ENCODE measurements at places on chromosomes 16 and 17.
A peak's percentile ranks its signal among the peaks of the same experiment; 100 is the strongest.

DNA sequence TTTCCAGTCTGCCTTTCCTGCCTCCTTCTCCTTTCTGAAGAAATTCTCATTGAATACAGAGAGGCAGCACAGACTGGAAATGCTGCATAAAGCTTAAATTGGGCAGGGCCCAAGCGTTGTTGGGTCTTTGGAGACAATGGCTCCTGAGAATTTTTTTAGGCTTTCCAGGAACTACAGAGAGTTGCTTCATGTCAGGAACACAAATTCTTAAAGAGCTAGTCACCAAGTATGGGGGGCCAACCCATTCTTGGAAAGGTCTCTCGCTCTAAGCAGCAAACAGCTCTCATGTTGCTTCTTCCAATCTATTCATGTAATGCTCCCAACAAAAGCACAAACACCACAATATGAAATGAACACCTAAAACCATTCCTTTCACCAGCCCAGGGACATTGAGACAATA is 6.9 kb downstream of the HNF1B start:
- DNase-seq: peak; percentile 78

DNA sequence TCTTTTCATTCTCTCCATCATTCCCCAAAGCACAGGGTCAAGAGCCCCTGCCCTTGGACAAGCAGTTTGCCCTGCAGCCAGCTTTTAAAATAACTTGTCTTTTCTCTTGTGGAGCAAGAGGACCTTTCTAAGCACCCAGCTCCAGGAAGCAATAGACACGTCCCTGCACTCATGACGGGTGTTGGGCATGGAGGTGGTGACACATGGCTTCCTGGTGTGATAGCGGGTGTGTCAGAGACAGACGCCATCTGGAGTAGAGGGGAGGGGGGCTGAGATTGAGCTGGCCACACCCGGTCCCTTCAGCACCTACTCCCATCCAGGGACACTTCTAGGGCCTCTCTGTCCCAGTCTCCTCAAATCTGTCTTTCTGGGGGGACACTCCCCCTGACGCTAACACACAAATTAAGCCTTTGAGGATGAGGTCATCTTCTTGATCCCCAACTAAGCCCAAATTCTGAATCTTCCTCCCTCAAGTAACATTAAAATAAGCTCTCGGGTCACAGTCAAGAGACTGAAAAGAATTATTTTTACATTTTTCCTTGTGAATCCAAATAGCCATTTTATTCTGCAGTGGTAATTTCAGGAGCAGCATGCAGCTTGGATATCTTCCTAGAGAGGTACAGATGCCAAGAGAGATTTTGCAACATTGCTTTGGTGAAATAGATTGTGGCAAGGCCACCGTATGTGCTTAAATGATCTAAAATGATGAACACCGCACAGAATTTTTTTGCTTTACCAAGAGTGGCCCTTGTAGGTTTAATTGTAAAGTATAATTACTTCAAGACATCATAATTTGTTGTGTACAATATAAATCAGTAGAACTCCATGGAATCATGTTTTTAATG is 216.6 kb upstream of the IRX3 start:
- peak; percentile 72 for DNase-seq

- DNase-seq: no peak
Measured at GRCh38 chr17:31488982-31489294, 97.5 kb downstream of the RAB11FIP4 start.

DNA sequence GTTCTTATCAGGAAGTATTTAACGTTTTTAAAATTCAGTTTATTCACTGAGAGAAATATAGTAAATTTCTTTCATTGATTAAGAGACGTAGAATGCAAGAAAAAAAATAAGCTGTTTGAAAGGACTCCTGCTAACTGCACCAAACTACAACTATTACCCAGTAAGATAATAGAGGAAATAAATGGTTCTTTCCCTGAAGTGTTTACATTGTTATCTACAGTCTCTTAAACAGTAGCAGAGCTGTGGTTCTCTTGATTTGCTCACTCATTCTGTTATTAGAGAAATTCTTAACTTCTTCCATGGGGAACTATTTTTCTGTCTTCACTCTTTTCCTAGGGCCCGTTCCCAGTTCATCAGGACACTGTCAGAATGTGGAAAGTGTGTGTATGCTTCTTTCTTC is 973.0 kb downstream of the KCNJ2 start:
- DNase-seq: no peak

DNA sequence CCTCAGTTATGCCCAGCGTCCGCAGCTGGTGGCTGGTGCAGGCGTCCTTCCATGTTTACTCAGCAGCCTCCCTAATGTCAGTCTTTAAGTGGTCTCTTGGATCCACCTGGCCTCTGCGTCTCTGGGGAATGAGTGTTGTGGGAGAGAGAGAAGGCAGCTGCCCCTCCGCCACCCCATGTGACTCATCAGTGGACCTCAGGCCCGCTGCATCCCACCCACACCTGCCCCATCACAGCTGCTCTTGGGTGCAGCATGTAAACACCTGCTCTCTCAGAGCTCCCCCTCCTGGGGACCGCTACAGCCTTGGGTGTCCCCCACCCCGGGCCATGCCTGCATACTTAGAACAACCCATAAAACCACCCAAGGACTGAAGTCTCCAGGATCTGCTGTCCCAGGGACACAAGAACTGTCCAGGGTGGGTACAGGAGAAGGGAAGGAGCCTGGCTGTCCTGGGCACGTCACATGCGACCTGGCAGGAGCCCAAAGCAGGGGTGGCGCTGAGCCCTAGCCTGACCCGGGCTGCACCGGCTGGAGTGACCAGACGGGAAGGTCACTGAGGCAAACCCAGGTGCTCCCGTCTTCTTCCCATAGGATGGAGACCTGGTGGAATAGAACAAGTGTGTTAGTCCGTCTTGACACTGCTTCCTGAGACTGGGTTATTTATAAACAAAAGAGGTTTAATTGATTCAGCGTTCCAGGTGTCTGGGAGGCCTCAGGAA is 4.2 kb downstream of the C16orf90 start:
- no peak for DNase-seq

GRCh38 chr17:2707721-2708584 is 3.6 kb downstream of the CLUH start:
- no peak for DNase-seq

DNA sequence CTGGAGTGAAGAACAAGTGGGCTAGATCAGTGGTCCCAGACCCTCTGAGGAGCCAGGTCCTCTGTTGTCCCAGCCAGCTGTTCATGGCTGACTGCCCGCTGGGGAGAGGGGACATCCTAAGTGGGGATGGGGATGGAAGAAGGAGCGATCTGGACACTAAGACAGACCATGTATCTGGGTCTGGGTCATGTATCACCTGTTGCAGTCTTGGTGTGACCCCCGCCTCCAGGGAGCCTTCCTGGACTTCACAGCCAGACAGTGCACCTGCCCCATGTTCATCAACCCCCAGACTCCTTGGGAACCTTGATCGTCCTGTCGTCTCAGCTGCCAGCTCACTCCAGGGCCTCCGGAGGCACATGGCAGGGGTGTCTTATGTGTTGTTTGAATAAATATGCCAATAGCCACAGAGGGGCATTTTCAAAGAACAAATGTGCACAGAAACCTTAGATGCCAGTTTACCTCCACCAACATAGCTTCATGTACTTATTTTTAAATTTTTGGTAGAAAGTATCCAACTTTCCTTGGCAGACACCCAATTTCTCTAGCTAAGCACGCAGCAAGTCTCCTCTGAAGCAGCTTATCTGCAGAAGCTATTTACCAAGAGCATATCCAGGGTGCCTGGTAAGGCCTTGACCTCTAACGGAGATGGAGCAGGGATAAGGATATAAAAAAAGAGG is 43.2 kb downstream of the CRISPLD2 start:
- peak; percentile 57 for DNase-seq

GRCh38 chr16:78591682-78592103 is 492.2 kb downstream of the WWOX start:
- DNase-seq: no peak

GRCh38 chr17:54099221-54099620 is 276.5 kb downstream of the KIF2B start:
- DNase-seq: no peak

GRCh38 chr16:4110680-4111079 is 5.6 kb downstream of the ADCY9 start:
- no peak for DNase-seq

DNA sequence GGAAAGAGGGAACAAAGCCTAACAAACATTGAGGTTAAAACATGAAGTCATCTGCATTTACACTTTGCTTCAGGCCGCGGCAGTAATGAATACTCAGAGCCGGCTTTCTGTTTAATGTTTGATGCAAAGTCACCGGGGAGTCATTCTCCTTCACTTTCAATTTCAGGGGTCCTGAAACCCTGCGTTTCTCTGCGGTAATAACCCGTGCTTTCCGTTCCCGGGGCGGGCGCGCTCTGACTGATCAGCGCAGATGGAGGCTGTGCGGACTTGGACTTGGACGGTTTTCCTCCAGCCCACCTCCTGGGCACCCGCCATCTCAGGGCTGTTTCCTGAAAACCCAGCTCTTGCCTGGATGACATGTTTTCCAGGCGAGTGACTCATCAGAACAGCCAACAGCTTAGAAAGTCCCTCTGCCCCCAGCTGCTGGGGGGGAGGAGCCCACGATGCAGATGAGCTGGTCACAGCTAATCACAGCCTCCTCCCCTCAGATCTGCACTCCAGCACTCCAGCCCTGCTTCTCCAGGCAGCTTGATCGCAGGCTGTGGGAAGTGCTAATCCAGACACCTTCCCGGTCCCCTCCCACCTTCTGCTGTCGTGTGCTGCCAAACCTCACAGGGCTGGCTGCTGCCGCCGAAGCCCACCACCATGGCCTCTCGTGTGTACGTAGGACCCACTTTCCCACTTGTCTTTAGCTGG is 158.6 kb upstream of the CHMP6 start:
- peak; percentile 98 for DNase-seq

DNA sequence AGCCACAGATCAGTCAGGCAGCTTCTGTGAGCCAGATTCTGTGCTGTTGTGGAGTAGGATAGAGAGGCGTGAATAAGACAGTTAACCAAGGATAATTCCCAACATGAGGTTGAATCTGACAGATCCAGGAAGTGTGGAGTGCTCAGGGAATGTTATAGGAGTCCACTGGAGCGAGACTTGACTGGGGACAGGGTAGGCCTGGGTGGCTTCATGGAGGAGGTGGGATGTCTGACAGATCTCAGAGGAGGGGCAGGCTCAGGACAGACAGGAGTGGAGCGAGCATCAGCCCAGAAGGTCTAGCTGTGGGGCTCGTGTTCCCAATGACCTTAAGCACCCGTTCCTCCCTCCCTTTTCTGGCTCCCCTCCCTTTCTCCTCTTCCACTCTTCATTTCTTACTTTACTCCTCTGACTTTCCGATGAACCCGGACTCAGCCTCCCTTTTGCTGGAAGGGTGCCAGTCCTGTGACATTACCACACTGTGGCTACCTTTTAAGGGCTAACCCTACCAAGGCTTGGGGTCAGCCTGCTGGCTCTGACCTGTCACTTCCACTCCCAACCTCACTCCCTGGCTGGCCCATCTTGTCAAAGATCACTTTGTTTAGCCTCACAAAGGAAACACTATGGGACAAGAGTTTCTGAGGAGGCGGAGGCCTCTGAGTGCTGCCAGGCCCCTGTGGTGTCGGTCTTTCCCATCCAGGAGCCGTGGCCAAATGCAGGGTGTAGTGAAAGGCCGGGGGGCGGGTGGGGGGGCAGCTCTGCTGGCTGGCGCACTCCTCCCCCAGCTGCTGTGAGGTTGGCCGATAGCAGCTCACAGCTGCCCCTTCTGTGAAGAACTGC is 28.5 kb upstream of the EFCAB13 start:
- no peak for DNase-seq

DNA sequence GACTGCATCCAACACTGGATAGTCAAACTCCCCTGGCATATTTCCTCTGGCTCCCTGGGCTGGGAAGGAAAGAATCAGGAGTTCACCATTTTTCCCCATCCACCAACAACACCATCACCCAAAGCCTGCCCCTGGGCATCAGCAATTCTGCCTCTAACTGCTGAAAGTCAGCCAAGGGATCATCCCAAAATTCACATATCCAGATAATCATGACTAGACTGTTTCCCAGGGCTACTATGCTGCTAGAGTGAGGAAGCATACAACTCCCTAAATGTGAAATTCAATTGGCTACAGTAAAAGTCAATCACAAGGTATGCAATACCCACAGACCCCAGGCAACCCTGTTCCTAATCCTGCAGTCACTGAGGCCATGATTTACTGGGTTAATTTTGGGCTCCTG is 230.6 kb downstream of the C16orf95 start:
- peak; percentile 77 for DNase-seq

DNA sequence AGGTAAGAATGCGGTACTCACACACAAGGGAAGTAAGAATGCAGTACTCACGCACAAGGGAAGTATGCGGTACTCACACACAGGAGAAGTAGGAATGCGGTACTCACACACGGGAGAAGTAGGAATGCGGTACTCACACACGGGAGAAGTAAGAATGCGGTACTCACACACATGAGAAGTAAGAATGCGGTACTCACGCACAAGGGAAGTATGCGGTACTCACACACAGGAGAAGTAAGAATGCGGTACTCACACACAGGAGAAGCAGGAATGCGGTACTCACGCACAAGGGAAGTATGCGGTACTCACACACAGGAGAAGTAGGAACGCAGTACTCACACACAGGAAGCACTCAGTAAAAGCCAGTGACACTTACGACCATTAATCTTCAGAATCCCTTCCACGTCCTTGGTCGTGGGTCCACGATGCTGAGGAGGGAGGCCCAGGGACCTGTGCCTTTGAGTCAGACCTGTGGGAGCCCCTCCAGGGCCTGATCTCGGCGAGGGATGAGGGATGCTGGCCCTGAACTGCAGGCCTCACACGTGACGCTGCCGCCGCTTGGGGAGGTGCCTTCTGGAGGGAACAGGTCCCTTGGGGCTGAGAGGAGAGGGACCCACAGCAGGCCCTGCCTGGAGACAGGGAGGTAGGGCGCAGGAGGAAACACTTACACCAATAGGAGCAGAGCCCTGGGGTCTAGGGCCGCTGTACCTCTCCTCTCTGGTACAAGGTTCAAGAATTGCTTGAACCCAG is 20.2 kb downstream of the ABR start:
- no peak for DNase-seq

DNA sequence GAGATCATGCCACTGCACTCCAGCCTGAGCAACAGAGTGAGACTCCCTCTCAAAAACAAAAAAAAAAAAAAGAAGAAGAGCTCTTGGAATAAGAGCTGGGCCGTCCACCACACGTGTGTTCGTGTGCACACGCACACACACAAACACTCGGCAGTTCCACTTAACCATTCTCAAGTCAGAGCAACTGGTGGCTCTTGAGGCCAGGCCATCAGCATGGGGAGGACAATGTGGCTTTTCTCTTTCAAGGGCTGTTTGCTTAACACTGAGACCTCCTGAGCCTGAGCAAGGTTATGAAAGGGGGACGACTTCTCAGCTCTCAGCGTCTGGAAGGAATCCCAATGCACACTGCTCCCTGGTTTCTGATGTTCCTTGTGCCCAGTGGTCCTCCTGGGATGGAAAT is 444.9 kb downstream of the SOX9 start:
- DNase-seq: no peak

DNA sequence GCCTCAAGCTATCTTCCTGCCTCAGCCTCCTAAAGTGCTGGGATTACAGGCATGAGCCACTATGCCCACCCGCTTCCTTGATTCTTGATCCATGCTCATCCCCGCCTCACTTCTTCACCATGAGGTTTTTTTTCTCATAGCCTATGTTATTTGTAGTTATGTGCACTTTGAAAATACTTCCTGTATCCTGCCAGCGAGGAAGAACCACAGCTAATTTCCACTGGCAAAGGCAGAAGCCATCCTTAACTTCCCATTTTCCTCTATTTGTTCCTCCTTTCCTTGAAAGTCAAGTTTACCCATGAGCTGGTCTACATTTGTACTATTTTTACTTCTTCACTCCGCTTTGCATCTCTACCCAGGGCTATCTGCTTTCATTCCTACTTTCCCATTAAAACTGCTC is 189.7 kb upstream of the ZFHX3 start:
- DNase-seq: no peak

GRCh38 chr17:43784068-43784467 is 3.8 kb downstream of the CFAP97D1 start:
- peak; percentile 51 for DNase-seq

Data from fibroblast of the aortic adventitia (primary cell).